Right atrium auricular region (tissue), 2 donors: ENCODE measurements at places on chromosomes 1 and 21. TPM values are rescaled to one million over a fixed set of nuclear protein-coding genes. Genes with fewer than 3 reads are reported as not detected.

- H3K27ac ChIP-seq = no peak overlapping the region
- no peak for DNase-seq
- no peaks in the 10 kb centered on the region for H3K27me3 ChIP-seq
- no peaks in the 10 kb centered on the region for H3K4me1 ChIP-seq
- no peaks in the 10 kb centered on the region for H3K36me3 ChIP-seq
Measured at GRCh38 chr1:211583011-211583992, 4.3 kb upstream of the SLC30A1 start.

DNA sequence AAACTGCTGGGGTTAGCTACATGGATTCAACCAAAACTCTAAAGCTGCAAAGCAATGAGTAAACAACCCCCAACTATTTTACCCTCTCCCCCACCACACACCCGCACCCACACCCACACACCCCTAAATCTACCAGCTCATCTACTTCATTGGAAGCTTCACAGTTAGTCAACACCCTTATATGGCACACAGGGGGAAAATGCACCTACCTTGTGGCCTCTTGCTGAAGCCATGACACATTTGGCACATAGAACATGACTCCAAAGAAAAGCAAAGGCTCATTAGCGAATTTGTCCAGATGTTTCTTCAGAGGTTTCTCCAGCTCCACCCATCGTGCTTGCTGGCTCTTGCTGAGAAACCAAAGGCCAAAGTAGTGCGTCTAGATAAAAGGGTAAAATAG is 99.8 kb downstream of the PTPN14 start:
- no peaks in the 10 kb centered on the region for H3K4me1 ChIP-seq
- no peaks in the 10 kb centered on the region for H3K27me3 ChIP-seq
- DNase-seq = no peak
- no peaks in the 10 kb centered on the region for H3K36me3 ChIP-seq
- no peak overlapping the region for H3K27ac ChIP-seq

GRCh38 chr1:91070298-91070697 is 48.5 kb upstream of the ZNF644 start:
- no peak overlapping the region for H3K27ac ChIP-seq
- H3K27me3 ChIP-seq = no peaks in the 10 kb centered on the region
- H3K36me3 ChIP-seq = no peaks in the 10 kb centered on the region
- DNase-seq = no peak

- DNase-seq = no peak
- no peaks in the 10 kb centered on the region for H3K36me3 ChIP-seq
- no peaks in the 10 kb centered on the region for H3K4me1 ChIP-seq
- no peak overlapping the region for H3K4me3 ChIP-seq
- H3K27me3 ChIP-seq = no peaks in the 10 kb centered on the region
Measured at GRCh38 chr1:8632102-8632501, 185.3 kb downstream of the RERE start.

DNA sequence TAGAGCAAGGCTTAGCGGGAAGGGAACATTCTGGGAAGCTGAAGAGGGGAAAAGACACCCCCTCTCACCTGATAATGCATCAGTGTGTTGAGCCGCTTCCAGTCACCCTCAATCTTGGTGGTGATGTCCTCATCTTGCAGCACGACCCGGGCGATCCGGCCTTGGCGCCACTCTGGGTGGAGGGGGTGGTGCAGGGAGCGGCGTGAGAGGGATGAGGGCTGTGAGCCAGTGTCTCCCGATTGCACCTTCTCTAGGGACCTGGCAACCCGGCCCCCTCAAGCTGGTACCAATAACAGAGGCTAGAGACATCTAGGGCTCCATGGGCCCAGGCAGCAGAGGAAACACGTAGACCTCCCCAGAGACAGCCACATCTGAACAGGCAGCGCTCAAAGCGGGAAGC is 127.4 kb upstream of the CD34 start:
- H3K4me1 ChIP-seq = no peaks in the 10 kb centered on the region
- peaks cover 46% of the 10 kb centered on the region for H3K36me3 ChIP-seq
- H3K27me3 ChIP-seq = no peaks in the 10 kb centered on the region
- H3K4me3 ChIP-seq = no peak overlapping the region

CD247 gene
- 1.1 TPM for total RNA-seq

GRCh38 chr1:53338423-53338822 is 10.6 kb upstream of the LRP8 start:
- DNase-seq = no peak
- no peaks in the 10 kb centered on the region for H3K27me3 ChIP-seq
- H3K4me1 ChIP-seq = no peaks in the 10 kb centered on the region
- H3K27ac ChIP-seq = no peak overlapping the region
- no peaks in the 10 kb centered on the region for H3K36me3 ChIP-seq
- H3K4me3 ChIP-seq = no peak overlapping the region

- no peaks in the 10 kb centered on the region for H3K36me3 ChIP-seq
- no peak overlapping the region for H3K4me3 ChIP-seq
- no peak overlapping the region for H3K27ac ChIP-seq
Measured at GRCh38 chr1:182622901-182623528, 18.8 kb upstream of the RGS16 start.

DNA sequence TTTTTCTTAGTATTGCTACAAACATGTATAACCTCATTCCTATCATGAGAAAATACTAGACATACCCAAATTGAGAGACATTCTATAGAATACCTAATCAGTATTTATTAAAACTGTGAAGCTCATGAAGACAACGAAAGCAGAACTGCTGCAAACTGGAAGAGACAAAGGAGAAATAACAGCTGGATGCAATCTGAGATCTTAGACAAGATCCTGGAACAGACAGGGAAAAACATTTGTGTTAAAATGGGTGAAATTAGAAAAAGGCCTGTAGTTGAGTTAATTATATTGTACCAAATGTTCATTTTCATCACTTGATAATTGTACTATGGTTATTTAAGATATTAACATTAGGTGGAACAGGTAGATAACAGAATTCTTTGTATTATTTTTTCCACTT is 392.0 kb downstream of the PLPP3 start:
- DNase-seq = no peak
- no peak overlapping the region for H3K27ac ChIP-seq
- no peaks in the 10 kb centered on the region for H3K4me1 ChIP-seq
- no peaks in the 10 kb centered on the region for H3K36me3 ChIP-seq

- H3K27me3 ChIP-seq = no peaks in the 10 kb centered on the region
- no peak overlapping the region for H3K4me3 ChIP-seq
- no peaks in the 10 kb centered on the region for H3K36me3 ChIP-seq
- DNase-seq = no peak
- no peaks in the 10 kb centered on the region for H3K4me1 ChIP-seq
Measured at GRCh38 chr1:170265234-170265633, 119.5 kb downstream of the NTMT2 start.

GRCh38 chr1:157252473-157252872 is 114.3 kb upstream of the ETV3 start:
- H3K4me3 ChIP-seq = no peak overlapping the region
- H3K36me3 ChIP-seq = no peaks in the 10 kb centered on the region
- no peak for DNase-seq
- no peaks in the 10 kb centered on the region for H3K4me1 ChIP-seq
- no peak overlapping the region for H3K27ac ChIP-seq

- H3K27ac ChIP-seq = peak overlapping the region; percentile 89
- peaks cover 10% of the 10 kb centered on the region for H3K27me3 ChIP-seq
- H3K36me3 ChIP-seq = no peaks in the 10 kb centered on the region
- H3K4me1 ChIP-seq = peaks cover 38% of the 10 kb centered on the region
- no peak for DNase-seq
- peak overlapping the region; percentile 56 for H3K4me3 ChIP-seq
Measured at GRCh38 chr21:34885626-34886239, 163.4 kb downstream of the RUNX1 start.

SH2D1B gene
- total RNA-seq = not detected

DNA sequence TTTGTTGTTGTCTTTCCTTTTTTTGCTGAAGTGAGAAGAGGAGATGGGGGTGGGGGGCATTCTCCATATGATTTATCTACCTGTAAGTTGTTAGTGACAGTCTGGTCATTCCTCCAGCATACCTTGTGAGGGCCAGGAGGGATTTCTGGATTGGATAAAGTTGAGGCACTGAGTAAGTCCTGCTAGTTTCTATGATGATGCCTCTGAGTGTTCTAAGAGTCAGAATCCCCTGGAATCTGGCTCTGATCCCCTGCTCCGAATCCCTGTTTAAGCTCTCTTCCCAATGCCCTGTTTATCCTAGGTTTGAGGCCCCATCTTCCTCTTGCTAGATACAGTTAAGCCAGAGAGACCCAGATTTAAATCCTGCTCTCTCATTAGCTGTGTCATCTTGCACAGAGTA is 83.2 kb upstream of the HOOK1 start:
- no peaks in the 10 kb centered on the region for H3K27me3 ChIP-seq
- H3K27ac ChIP-seq = peak overlapping the region; percentile 68
- no peaks in the 10 kb centered on the region for H3K36me3 ChIP-seq
- no peak for DNase-seq
- no peaks in the 10 kb centered on the region for H3K4me1 ChIP-seq

ANKRD34A gene
- total RNA-seq = 3.4 TPM

GRCh38 chr1:110687250-110687649 is 12.5 kb upstream of the KCNA3 start:
- DNase-seq = no peak
- H3K36me3 ChIP-seq = no peaks in the 10 kb centered on the region

DNA sequence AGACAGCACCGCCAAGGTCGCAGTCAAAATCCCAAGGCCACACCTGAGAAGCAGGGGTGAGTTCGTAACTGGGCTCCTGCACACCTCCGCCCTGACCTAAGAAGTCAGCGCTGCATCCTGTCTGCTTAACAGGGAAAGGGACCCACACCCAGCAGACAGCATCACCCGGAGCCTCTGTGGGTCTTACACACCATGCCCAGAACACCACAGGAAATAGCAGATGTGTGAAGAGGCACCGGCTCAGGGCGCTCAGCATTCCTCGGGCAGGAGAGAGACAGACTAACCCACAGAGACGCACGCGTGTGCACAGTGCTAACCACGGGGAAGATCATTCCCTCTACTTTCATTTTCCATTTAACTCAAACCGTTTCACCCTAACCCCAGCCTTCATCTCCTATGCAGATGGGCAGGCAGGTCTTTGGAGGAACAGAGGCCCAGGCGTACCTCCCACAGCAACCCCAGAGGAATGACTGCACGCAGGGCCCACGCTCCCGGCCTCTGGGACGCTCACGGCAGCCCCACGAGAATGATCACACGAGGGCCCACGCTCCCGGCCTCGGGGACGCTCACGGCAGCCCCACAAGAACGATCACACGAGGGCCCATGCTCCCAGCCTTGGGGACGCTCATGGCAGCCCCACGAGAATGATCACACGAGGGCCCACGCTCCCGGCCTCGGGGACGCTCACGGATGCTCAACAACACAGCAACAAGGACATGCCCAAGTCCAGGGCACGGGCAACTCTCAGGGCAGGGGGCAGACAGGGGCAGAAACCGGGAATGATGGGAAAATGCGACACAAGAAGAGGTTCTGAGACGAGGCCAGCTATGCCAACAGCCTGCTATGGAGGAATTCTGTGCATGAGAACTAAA is 20.9 kb downstream of the POFUT2 start:
- H3K36me3 ChIP-seq = peaks cover 73% of the 10 kb centered on the region
- no peaks in the 10 kb centered on the region for H3K27me3 ChIP-seq
- DNase-seq = no peak
- H3K27ac ChIP-seq = no peak overlapping the region

FMOD gene
- 122 TPM for total RNA-seq

GRCh38 chr1:206013026-206013795 is 10.0 kb upstream of the RAB7B start:
- H3K4me3 ChIP-seq = no peak overlapping the region
- no peak overlapping the region for H3K27ac ChIP-seq
- no peaks in the 10 kb centered on the region for H3K27me3 ChIP-seq
- H3K4me1 ChIP-seq = no peaks in the 10 kb centered on the region

GRCh38 chr1:38328278-38329035 is 281.9 kb upstream of the POU3F1 start:
- H3K27me3 ChIP-seq = no peaks in the 10 kb centered on the region
- no peak for DNase-seq
- H3K36me3 ChIP-seq = no peaks in the 10 kb centered on the region
- H3K4me3 ChIP-seq = no peak overlapping the region
- H3K4me1 ChIP-seq = no peaks in the 10 kb centered on the region

- no peak for DNase-seq
- no peak overlapping the region for H3K27ac ChIP-seq
- H3K36me3 ChIP-seq = peaks cover 43% of the 10 kb centered on the region
- peaks cover 4% of the 10 kb centered on the region for H3K4me1 ChIP-seq
Measured at GRCh38 chr1:165679282-165680036, 18.9 kb downstream of the ALDH9A1 start.

DNA sequence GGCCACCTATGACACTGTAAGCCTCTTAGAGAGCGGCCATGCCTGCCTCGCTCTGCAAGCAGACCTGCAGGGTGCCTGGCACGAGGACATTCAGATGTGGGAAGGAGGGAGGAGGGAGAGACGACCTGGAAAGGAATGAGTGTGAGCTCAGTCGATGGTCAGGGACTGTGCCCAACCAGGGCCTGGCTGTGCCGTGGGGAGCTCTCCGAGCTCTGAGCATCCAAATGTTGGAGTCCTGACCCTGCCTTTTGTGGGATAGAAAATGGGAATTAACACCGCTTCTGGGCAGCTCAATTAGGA is 7.3 kb downstream of the CSTB start:
- no peak overlapping the region for H3K27ac ChIP-seq
- H3K4me1 ChIP-seq = no peaks in the 10 kb centered on the region
- no peak overlapping the region for H3K4me3 ChIP-seq
- no peaks in the 10 kb centered on the region for H3K27me3 ChIP-seq

GRCh38 chr1:185291652-185292051 is 25.4 kb downstream of the IVNS1ABP start:
- H3K4me1 ChIP-seq = peaks cover 7% of the 10 kb centered on the region
- no peak overlapping the region for H3K27ac ChIP-seq

RPS27 gene
- 1,582 TPM for total RNA-seq

GRCh38 chr1:163298365-163298764 is 23.4 kb upstream of the NUF2 start:
- no peaks in the 10 kb centered on the region for H3K27me3 ChIP-seq
- no peak overlapping the region for H3K27ac ChIP-seq
- no peaks in the 10 kb centered on the region for H3K4me1 ChIP-seq
- no peak for DNase-seq

GRCh38 chr1:230901671-230902070 is 33.4 kb upstream of the C1orf198 start:
- no peaks in the 10 kb centered on the region for H3K36me3 ChIP-seq
- no peak overlapping the region for H3K4me3 ChIP-seq
- DNase-seq = no peak
- H3K27me3 ChIP-seq = no peaks in the 10 kb centered on the region
